ENCODE measurements at places on chromosomes 3 and 15.

DNA sequence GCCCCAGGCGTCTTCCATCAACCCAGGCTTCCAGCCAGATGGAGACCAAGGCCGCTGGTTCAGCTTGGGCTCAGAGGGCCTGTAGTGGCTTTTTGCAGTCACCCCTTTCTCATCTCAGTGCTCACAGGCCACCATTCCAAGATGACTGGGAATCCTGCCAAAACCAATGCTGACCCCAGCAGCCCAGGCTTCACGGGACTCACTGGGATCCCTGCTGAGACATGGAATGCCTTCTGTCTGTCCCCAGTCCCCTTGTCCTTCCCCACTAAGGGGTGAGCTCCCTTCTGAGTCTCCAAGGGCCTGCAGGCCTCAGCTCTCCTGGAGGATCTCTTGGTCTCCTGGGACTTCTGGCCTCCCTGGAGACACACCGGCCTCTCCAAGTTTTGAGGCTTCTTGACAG is 77.4 kb upstream of the SEC13 start:
- no peak for DNase-seq

DNA sequence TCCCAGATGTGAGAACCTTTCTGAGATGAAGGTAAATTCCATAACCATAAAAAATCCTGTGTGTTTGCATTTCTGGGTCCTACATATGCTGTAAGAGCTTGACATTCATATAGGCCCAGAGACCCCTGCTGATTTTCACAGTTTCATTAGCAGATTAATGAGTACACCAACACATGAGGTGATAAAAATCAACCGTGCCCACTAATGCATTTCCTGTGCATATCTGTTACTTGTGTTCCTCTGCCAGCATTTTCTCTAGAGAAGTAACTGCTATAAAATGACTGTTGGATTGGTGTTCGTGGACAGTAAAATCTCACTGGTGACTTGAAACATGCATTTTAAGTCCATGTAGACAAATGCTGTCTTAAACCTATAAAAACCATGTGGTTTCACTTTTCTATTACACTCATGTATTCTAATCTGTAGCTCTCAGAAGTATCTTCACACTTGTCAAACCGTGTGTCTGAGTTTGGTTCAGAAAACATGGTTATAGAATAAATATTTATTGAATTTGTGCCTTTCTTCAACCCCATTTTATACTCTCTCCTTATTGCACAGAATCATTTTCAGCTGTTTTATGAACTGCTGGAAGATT is 14.6 kb downstream of the MAP2K5 start:
- no peak for DNase-seq

GRCh38 chr3:14280326-14280725 is 101.7 kb downstream of the LSM3 start:
- DNase-seq, result no peak

DNA sequence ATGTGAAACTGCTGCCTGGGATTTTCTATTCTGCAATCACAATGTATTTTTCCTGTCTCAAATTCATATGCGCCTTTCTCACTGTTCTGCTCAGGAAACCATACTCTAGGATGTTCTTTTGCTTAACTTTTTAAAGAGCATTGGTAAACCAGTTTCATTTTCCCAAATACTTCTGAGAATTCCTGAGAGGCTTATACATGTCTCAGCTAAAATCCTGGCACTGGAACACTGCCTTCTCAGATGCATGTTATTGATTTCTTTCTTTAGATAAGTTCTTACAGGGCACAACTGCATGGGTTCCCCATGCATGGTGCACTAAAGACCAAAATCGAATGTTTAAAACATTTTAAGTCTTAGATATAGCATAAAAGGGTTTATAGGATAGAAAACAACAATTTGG is 178.3 kb upstream of the PLSCR5 start:
- no peak for DNase-seq

DNA sequence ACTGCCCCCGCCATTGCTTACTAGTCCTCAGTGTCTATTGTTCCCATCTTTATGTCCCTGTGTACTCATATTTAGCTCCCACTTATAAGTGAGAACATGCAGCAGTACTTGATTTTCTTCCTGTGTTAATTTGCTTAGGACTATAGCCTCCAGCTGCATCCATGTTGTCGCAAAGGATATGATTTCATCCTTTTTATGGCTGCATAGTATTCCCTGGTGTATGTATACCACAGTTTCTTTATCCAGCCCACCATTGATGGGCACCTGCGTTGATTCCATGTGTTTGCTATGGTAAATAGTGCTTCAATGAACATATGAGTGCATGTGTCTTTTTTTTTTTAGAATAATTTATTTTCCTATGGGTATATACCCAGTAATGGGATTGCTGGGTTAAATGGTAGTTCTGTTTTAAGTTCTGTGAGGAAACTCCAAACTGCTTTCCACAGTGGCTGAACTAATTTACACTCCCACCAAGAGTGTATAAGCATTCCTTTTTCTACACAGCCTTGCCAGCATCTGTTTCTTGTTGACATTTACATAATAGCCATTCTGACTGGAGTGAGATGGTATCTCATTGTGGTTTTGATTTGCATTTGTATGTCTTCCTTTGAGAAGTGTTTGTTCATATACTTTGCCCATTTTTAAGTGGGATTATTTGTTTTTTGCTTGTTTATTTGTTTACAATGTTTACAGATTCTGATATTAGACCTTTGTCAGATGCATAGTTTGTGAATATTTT is 53.7 kb downstream of the GALK2 start:
- DNase-seq, result no peak

DNA sequence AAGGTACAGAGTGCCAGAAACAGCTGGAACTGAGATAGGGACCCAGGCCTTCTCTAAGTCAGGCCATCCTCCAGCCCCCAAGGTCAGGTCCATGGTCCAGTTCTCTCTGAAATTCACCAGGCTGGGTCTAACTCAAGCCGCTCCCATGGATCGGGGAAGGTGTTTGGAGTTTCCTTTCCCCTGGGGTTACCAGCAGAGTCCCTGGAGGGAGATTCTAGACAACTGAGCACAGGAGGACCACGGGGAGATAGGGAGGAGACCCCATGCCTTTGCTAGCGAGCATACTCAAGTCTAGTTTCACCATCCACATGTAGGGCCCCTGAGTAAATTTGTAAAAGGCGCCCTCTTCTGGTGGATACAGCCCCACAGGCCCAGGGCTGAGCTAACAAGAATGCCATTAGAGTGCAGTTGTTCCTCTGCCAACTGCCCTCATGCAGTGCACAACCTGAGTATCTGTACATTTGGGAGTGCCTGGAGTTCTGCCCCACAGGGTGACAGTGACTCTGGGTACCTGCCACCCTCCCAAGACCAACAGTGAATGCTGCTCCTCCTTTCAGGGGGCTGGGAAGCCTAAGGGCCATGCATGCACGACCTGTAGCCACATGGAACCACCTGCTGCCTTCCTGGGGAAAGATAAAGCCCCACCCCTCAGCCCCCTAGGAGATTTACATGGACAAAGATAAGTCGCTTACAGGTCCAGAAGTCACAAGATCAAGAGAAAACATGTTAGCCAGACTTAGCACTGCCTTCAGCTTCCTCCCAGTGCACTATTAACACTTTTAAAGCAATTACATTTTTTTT is 89.0 kb downstream of the IQSEC1 start:
- DNase-seq, result peak; percentile 86

DNA sequence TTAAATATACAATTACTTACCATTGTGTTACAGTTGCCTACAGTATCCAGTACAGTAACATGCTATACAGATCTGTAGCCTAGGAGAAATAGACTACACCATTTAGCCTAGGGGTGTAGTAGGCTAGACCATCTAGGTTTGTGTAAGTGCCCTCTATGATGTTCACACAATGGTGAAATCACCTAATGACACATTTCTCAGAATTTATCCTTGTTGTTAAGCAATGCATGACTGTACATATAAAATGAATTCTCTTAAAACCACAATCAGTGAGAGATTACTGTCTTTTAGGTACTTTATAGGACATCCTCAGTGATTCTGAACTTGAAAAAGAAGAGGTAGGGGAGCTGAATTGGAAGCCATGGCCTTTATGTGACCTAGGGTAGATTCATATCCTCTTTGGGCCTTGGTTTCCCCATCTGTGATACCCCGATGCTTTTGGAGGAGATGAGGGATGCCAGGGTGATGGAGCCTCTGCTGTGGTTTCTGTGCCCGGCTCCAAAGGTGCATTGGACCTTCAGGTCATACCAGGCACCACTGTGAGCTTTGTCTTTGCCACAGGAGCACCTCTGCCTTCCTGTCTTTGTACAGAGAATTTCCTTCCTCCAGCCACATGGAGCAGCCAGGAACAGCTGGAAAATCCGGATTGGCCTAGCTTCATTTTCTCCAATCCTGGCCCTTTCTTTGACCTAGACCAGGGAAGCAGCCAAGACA is 51.9 kb upstream of the FLNB start:
- DNase-seq, result peak; percentile 11

DNA sequence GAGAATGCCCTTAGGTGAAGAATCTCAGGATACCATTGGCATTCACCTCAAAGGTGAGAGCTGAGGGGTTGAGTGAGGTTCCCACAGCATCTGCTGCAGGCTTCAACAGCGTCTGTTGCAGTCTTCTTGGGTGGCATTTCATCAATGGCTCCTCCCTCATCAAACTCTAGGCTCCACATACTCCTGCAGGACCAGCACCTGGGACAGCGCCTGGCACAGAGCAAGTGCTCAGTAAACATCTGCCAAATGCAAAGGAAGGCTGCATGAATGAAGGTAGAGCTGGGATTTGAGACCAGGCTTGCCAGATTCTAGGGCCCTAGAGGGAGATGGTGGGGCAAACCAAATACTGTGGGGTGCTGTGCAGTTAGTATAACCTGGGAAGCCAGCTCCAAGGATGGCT is 9.6 kb downstream of the TRH start:
- peak; percentile 56 for DNase-seq

GRCh38 chr15:84908564-84908963 is 24.1 kb downstream of the SLC28A1 start:
- DNase-seq, result no peak

DNA sequence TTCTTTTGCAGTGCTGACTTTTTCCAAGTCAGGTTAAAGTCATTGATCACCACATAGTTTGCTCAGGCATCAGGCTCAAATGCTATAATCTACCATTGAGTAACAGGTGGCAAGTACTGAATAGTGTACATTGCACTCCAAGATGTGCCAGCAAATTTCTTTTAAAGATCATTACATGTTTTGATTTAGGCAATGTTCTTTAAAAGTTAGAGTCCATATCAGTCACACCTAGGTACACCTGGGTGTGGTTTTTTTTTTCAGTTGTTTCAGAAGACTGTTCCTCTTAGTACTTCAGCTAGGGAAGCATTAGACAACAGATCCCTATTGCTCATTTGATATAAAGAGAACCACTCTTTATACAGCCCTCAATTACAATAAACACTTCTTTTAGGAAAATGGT is 10.6 kb upstream of the SLC4A7 start:
- DNase-seq, result no peak

DNA sequence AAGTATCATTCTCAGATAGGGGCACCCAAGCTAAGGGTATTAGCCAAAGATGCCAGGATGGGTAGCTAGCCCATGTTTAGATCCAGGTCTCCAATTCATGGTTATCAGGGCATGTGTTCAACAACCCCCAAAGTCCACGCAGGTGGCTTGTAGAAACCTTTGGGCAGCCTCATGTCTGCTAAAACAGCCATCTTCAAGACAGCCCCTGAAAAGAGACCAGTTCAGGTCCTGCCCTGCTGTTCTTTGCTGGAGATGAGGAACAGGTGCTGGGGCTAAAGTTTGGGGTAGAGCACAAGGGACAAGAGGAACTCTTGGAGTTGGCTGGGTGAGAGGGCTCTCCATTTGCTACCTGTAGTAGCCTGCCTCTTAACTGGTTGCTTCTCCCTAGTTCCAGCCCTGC is 4.6 kb downstream of the PPM1M start:
- no peak for DNase-seq

GRCh38 chr15:53565721-53566120 is 193.7 kb downstream of the WDR72 start:
- DNase-seq, result no peak

DNA sequence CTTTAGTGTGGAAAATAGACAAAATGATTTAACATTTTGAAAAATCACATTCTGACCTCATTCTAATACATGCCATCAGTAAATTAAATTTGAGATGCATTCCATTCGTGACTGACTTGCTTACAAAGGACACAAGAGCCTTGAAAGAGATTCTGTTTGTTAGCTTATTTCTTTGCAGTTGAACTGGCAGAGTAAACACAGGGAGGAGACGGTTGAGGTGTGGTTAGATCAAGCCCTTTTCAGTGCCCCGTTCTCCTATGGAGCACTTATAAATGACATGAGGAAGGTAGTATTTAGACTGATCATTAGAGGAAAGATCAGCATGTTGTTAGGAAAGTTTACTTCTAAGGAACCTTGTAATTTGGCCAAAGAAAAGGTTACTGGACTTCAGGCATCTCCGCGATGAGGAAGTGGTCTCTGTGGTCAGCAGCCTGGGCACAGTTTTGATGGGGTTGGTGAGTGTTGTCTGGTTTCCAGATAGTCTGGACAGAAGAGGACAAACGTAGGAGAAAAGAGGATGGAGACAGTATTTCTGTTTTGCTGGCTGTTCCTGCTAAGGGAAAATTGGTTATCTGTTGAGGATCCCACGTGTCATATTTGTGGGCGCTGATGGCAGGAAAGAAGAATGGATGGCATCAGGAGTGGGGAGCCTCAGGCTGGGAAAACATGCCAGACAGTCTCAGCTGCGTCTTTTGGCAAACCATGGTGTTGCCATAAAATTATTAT is 328.9 kb upstream of the TBL1XR1 start:
- no peak for DNase-seq

DNA sequence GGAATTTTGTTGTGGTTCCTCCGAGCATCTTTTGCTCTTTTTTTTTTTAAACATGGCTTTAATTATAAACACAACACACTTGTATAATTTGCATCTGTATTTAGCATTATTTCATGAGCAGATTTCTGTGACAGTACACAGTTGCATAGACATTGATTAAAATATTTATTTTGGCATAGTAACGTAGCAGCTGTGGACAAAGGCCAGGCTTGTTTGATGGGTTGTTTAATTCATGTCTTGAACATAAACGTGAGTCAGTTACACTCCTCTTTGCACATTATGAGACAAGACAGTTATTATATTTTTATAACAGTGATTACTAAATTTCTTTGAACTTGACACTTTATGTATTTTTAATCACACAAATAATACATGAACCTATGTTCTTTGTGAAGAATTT is 182.5 kb downstream of the CACNA2D3 start:
- no peak for DNase-seq

DNA sequence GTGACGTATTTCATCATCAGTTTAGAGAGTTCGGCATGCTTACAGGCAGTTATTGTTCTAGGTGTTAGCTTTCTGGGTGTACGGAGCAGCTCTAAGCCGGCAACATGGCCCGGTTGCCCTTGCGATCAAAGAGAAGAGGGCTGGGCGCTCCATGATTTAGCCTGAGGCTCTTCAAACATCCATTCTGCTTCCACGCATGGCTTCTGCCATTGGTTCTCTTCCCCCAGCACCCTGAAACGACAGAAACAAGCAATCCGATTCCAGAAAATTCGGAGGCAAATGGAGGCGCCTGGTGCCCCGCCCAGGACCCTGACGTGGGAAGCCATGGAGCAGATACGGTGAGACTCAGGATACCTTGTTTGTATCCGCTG is 574 bp downstream of the NGRN start:
- DNase-seq, result peak; percentile 70

- DNase-seq, result no peak
Measured at GRCh38 chr3:189276444-189277219, 104.9 kb downstream of the TPRG1 start.

GRCh38 chr3:38479431-38480092 is 16.6 kb upstream of the EXOG start:
- peak; percentile 72 for DNase-seq

GRCh38 chr3:18982920-18983319 is 165.4 kb upstream of the KCNH8 start:
- no peak for DNase-seq
